ENCODE measurements at places on chromosomes 12 and 14.

DNA sequence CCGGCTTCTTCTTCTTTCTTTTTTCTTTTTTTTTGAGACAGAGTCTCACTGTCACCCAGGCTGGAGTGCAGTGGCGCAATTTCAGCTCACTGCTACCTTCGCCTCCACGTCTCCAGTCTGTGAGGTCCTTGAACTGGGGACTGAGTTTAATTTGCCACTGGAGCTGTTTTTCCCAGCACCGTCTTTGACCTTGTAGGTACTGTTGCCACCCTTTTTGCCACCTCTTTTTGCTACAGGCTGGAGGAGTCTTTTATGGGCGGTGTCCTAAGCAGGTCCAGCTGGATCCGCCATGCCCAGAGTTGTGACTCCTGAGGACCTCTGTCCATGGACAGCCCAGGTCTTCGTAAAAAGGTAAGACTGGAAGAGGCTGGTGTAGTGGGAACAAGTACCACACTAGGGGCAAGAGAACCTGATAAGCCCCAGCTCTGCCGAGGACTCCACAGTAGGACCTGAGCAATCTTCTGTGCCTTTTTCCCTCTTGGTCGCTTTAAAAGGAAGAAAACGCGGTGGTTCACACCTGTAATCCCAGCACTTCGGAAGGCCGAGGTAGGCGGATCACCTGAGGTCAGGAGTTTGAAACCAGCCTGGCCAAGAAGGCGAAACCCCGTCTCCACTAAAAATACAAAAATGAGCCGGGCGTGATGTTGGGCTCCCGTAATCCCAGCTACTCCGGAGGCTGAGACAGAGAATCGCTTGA, 946 bp downstream of the RNU4-2 start:
- DNase-seq = peak; percentile 58

GRCh38 chr12:27995406-27995805, 22.9 kb upstream of the PTHLH start:
- no peak for DNase-seq

DNA sequence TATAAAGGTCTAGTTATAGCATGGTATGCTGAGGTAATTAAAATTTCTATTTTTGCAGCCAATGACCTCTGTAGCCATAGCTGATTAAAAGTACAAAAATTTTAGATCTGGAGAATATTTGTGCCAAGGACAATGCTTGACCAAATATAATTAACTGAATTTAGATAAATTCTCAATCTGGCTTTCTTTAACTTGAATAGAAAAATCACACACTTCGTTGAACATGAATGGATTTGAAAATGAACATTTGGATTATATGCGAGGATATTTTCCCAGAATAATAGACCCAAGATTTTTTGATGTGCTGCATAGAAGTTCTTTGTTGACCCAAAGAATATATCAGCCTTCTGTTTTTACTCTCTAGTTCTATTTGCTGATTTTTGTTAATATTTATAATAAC, 38.4 kb upstream of the G2E3 start:
- DNase-seq = no peak

GRCh38 chr12:69240631-69240995, 1.2 kb downstream of the CPSF6 start:
- DNase-seq = no peak

GRCh38 chr14:73684627-73685026, 29.6 kb downstream of the PNMA1 start:
- DNase-seq = no peak

GRCh38 chr14:77099425-77100167, 1.5 kb downstream of the CIPC start:
- DNase-seq = peak; percentile 66

GRCh38 chr14:91311284-91311662, 66.8 kb upstream of the GPR68 start:
- peak; percentile 68 for DNase-seq

- DNase-seq = no peak
Measured at GRCh38 chr12:127655691-127656090, 611.3 kb upstream of the TMEM132C start.

DNA sequence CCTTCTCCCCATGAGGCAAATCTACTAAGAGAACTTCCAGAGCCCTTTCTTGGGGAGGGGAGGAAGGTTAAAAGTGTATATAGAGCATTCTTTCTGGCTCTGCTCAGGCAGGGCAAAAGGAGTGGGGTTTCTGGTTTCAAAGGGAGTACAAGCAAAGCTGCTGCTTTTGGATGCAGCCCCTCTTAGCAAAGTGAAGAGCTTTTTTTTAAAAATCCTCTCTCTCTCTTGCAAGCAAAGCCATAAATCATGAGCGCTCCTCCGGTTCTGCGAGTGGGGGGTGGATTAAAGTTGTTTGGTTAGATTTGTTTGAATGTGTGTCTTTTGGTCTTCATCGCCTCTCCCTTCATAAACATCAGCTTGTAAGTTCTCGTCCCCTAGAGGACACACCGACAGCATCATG, 546.6 kb upstream of the TBX3 start:
- DNase-seq = no peak

DNA sequence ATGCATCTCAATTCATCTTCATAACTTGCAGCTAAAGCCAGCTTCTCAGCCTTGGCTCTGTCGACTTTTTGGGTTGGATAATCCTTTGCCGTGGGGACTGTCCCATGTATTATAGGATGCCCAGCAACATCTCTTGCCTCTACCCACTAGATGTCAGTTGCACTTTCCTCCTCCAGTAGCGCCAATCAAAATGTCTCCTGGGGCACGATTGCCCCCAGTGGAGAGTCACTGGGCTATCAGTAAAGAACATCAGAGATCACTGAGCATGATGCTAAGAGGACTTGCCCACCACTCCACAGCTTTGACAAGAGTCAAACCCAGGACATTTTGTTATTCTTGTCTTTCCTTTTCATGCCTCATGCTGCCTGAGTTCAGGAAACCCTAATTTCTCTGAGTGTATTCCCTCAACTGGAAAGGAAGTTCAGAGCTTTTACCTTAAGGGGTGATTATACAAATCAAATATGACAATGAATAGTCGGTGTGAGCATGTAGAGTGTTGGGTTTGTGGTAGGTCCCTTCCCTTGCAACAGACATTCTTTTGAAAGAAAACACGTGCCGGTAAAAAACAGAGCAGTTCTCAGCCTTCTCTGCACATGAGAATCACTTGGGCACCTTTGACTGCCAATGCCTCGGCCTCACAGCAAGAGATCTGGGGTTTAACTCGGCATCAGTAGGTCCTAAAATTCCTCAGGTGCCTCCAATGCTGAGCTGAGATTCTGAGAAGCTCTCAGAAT, 980.6 kb downstream of the VRK1 start:
- DNase-seq = no peak

GRCh38 chr12:116434155-116435011, 124.8 kb upstream of the MAP1LC3B2 start:
- peak; percentile 67 for DNase-seq

DNA sequence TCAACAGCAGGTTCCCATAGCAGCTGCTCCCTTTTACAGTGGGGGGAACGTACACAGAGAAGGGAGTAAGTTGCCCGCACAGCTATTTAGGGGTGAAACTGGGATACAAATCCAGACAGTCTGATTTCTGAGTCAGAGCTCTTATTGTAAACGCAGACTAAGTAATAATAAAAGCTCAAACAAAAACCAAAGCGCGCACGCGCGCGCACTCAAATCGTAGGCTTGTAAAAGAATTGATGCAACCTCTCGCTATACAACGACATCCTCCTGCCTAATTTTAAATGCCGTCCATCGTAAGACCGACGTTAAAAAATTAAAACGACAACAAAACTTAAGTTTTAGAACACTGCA, 747 bp upstream of the DACT1 start:
- peak; percentile 21 for DNase-seq

DNA sequence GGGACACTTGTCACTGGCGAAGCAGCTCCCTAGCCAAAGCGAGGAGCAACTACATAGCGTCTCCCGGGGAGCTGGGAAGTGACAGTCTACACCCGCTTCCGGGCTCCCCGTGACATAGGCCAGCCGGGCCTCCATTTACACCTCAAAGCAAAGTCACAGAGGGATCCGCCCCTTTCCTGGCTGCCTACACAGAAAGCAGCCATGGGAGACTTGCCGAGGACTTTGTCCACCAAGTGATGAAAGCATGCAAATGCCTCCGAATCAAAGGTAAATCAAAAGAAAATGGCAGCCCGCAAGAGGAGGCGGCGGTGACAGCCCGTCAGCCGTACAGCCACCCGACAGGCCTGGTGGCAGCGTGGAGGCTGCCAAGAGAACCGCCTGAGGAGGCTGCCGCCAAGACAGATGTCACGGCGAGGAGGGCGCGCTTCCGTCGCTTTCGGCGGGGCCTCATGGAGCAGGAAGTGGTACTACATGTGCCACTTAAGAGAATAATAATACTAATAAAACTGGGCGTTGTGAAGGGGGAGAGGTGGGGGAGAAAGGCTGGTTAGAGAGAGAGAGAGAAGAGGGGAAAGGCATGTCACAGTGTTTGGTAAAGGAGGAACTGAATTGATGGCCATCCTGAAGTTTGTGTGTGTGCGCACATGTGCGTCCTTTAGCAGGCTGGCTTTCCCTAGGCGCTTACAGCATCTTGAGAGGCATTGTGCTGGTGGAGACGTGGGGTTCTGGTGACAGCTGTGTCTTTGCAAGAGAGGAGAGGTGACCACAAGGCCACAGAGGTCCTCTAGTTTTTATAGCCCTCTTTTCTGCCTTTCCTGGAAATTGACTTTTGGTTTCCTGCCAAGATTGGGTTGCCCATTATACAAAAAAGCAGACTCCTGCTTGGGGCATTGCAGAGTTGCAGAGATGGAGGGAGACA, 661.7 kb downstream of the VRK1 start:
- no peak for DNase-seq

DNA sequence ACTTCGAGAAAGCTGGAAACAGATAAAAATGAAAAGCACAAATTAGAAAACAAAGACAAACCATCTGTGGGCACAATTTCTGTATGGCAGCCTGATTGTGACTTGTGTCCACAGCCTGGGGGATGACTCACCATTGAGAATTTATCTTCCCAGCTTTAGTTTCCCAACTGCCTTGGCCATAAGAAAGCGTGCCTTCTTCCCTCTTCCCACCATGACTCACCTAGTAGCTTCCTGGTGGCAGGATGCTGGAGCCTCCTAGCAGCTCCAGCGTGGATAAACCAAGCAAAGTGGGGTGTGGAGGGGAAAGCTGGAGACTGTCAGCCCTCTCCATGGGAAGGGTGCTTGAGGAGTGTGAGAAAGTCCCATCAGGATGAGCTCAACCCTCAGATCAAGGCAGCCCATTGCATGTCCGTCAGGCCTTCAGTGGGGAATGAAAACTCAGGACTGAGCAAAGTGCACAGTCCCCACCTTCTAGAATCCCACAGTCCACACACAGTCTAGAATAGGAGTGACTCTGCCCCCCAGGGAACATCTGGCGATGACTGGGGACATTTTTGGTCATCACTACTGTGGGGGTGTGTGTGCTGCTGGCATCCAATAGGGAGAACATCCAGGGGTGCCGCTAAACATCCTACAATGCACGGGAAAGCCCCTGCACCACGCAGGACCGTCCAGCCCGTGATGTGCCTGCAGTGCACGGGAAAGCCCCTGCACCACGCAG, 22.4 kb upstream of the SERPINA6 start:
- DNase-seq = peak; percentile 78

- no peak for DNase-seq
Measured at GRCh38 chr12:50541139-50541538, 36.4 kb downstream of the DIP2B start.

GRCh38 chr12:104276273-104277131, 27.0 kb upstream of the EID3 start:
- DNase-seq = no peak

- DNase-seq = no peak
Measured at GRCh38 chr12:3944620-3945019, 71.4 kb upstream of the PARP11 start.

GRCh38 chr12:14874882-14875281, 10.8 kb downstream of the MGP start:
- no peak for DNase-seq

DNA sequence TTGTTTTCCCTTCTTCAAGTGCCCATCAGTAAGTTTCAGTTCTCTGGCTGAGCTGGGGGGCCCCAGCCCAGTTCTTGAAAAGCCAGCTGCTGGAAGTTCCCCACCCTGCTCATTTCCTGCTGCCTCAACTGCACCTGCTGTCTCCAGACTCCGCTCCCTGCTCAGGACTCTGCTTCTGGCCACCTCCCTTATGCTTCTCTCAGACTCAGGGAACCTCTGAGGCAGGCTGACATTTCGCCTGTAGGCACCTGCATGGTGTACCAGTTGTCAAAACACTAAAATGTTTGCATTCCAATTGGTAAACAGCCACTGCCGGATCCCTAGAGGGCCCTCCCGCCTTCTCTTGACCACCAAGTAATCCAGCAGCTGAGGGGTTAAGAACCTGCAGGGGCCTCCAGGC, 136.5 kb upstream of the VRK1 start:
- no peak for DNase-seq

DNA sequence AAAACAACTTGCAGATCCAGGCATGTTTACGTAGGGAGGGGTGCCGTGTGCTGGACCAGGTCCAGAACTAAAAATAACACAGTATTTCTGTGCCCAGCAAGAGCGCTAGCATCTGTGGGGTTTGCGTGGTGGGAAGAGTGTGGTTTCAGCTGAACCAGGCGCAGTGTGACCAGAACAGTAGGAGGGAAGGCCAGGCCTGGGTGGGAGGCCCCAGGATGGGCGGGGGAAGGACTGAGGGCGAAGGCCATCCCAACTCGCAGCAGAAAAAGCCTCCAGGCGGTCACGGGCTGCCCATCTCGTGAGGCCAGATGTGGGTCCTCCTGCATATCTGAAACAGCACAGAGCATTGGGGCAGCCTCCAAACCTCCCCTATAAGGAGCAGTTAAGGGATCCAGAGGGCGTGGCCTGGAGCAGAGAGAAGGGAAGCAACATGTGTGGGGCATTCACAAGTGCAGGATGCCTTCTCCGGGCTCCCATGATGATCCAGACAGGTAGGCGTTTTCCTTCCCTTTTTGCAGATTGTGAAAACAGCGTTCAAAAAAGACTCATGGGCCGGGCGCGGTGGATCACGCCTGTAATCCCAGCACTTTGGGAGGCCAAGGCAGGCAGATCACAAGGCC, 17.8 kb upstream of the CD9 start:
- DNase-seq = peak; percentile 92

GRCh38 chr12:27229367-27229766, 14.7 kb upstream of the STK38L start:
- peak; percentile 53 for DNase-seq

GRCh38 chr12:51472984-51473383, 48.4 kb downstream of the SLC4A8 start:
- peak; percentile 10 for DNase-seq

DNA sequence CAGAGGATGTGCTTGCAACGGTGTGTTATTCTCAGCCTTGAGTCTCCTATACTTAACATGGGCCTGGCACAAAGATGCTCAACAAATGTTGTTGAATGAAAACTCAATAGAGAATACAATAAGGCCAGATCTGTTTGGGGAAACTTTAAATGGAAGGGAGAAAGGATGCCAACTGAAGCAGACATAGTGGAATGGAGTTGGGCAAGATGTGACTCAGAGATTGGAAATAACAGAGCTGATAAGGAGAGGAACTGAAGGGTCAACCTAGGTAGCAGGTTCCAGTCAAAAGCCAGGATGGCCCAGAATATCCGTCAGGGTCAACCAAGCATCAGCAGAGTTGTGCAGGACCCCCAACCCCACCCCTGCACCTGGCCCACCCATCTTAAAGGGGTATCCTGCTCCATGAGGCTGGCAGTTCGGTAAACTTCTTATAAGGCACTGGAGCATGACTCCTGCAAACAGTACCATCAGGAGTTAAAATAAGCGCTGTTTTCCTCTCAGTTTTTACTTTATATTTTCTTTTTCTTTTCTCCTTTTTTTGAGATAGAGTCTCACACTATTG, 1.1 kb upstream of the BCDIN3D start:
- DNase-seq = peak; percentile 18

All from inflammatory macrophage treated with lipopolysaccharide for 4 hours (primary cell).